AG10803 (cell line): ENCODE measurements at places on chromosomes 7 and 10.
A peak's percentile ranks its signal among the peaks of the same experiment; 100 is the strongest.

DNA sequence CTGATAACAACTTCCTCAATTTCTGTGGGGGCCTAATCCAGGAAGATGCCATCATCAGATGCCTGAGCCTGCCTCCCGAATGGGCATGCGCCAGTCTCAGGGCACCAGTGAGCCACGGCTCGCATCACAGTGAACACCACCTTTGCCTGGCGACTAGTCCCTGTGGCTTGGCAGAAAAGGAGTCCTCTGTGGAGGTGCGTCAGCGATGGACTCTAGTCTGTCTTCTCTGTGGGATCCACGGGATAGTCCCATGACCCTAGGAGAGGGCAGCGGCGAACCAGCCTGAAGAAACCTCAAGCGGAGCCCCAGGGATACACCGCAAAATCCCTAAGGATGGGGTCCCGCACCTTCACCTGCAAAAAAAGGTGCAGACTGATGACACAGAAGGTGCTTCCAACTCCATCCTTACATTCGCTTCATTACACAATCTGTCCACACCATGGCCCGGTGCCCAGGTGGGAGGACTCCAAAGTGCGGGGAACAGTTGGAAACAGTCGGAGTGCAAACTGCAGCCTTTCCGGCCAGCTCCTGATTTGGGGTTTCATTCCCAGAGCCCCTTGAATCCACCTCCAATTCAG, 35.1 kb upstream of the ZNF273 start:
- DNase-seq, result no peak

DNA sequence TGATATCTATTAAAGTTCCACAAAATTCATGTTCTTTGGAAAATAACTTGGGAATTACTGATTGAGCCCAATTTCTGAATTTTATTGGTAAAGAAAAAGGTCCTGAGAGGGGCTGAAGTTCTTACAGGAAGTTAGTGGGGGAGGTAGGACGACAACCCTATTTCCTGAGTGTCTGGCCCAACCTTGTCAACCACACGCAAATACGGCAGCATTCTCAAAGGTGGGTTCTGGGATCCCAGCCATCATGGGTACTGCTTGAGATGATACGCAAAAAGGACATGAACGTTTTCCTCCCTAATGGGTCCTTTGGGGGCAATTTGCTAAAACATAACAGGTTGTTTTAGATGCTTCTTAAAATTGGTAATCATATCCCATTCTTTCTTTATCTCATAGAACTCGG, 2.7 kb upstream of the PDCD4 start:
- DNase-seq, result no peak

GRCh38 chr7:81775560-81775959, 5.7 kb upstream of the HGF start:
- DNase-seq, result no peak

- no peak for DNase-seq
These were observed 137.5 kb downstream of the ST7 start for GRCh38 chr7:117090791-117091190.

DNA sequence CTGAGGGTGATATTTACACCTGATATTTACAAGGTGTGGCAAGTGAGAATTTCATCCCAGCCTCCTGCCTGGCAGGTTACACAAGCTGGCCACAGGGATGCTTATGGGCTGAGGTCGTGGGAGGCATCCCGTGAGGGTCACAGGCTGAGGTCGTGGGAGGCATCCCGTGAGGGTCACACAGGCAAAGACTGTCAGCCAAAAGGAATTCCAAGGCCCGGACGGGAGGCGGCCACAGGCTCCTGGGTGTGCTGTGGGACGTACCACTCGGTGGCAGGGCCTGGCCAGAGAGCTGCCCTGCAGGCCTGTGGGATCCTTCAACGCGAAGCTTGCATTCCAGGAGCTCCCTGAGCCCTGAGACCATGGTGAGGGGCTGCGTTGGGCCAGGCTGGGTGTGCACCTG, 460.6 kb downstream of the DNAJB6 start:
- DNase-seq, result no peak

GRCh38 chr10:70799124-70799523, 13.9 kb upstream of the TBATA start:
- peak; percentile 52 for DNase-seq

DNA sequence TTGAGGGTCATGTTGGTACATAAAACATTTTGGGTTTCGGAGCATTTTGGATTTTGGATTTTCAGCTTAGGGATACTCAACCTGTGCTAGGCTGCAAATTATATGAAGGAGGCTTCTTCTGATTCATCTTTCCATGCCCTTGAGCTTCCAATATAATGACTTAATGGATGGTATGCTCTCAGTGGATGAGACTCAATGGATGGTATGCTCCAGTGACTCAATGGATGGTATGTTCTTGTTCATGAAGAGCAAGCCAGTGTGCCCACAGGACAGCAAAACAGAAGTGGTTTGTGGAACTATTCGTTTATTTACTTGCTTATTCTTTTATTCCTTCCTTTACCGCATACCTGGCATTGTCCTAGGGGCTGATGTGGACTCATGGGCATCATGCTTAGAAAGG, 969.6 kb downstream of the LRMDA start:
- peak; percentile 30 for DNase-seq

- peak; percentile 14 for DNase-seq
These were observed 96.9 kb downstream of the NSUN6 start for GRCh38 chr10:18554479-18554878.

DNA sequence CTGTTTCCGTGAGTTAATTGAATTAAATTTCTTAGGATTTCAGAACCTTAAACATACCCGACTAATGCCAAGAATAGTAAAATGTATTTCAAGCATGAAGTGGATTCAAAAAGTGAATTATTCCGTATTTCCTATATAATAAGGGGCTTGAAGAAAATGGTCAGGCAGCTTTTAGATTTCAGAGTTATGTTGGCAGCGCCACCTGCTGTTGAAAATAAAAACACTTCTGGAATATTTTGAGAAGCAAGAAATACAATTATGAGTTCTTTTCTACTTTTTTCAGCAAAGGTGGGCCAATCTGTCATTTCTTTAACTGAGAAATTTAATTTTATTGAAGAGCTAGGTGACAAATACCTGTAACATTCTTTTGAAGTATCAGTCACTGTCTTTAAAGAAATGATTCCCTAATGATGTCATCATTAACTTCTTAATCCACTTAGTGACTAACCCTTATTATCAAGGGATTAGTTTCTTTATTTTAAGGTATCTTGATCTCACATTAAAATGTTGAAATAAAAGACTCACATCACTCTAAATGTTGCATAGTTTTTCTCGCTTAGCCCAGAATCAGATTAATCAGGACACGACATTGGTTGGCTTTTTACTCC, 36.6 kb upstream of the AGR3 start:
- DNase-seq, result peak; percentile 36

GRCh38 chr10:59003203-59003602, 173.2 kb upstream of the PHYHIPL start:
- no peak for DNase-seq
